ENCODE measurements at places on chromosomes 4 and X.

- no peak for DNase-seq
These were observed 12.6 kb upstream of the MXD4 start for GRCh38 chr4:2274320-2275043.

DNA sequence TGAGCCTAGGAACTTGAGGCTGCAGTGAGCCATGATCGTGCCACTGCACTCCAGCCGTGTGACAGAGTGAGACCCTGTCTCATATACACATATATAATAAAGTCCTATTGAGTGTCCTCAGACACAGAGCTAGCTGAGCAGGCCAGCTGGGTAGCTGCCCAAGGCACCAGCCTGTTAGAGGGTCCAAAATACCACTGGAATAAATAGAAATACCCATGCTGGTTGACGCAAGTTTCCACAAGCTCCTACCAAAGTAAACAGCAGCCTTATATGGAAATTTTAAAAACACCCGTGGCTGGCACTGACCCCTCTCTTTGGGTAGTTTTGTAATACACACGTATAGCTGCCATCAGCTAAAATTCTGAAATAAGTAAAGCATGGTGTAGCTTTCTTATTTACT is 348.6 kb downstream of the BCOR start:
- no peak for DNase-seq

- DNase-seq: no peak
These were observed 757 bp upstream of the SRPK3 start for GRCh38 chrX:153779891-153780677.

- no peak for DNase-seq
These were observed 28.0 kb upstream of the CD40LG start for GRCh38 chrX:136619899-136620505.

DNA sequence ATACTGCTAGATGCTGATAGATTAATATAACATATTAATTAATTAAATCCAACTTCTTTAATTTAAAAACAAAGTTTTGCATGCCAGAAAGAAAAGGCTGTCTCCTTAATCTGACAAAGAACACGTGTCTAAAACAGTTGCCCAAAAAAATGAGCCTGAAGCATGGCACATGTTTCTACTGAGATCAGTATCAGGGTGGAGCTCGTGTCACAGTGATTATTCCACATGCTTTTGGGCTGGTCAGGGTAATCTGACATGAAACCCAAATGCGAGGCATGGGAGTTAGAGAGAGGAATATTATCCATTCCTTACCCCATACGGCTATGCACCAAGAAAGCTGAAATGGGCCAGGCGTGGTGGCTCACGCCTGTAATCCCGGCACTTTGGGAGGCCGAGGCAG is 79.4 kb upstream of the ADRA2C start:
- DNase-seq: no peak

GRCh38 chr4:26525771-26526150 is 35.5 kb upstream of the CCKAR start:
- no peak for DNase-seq

GRCh38 chrX:45351478-45351877 is 150.8 kb upstream of the DIPK2B start:
- DNase-seq: no peak

- no peak for DNase-seq
These were observed 1226.9 kb downstream of the PCDH7 start for GRCh38 chr4:31947101-31947500.

- DNase-seq: no peak
These were observed 50.1 kb downstream of the YTHDC1 start for GRCh38 chr4:68299492-68300457.

DNA sequence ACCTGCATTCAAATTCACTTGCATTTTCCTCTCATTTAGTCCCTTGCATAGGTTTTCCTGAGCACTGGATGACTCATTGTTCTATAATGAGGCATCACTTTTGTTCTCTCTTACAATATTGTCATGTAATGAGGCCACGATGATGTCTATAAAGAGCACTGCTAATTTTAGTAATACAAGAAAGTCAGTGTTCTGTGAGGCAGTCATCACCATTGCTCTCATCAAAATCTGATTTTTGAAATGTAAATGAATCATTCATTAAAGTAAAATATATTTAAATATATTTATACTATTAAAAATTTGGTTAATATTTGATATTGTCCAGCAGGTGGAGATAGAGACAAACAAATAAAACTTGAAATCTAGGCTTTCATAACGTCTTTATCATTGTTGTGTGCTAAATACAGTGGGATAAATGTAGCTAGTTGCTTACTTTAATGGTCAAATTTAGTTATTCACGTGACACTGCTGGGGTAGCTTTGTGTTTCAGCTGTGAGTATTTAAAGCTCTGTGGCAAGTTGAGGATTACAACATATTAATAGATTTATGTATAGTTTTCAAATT is 15.4 kb downstream of the HMGB2 start:
- DNase-seq: no peak

GRCh38 chr4:108624263-108625056 is 4.1 kb downstream of the RPL34 start:
- no peak for DNase-seq

GRCh38 chr4:153529646-153530045 is 63.5 kb downstream of the TMEM131L start:
- no peak for DNase-seq

- DNase-seq: no peak
These were observed 257.8 kb downstream of the DHRSX start for GRCh38 chrX:2242980-2243379.

DNA sequence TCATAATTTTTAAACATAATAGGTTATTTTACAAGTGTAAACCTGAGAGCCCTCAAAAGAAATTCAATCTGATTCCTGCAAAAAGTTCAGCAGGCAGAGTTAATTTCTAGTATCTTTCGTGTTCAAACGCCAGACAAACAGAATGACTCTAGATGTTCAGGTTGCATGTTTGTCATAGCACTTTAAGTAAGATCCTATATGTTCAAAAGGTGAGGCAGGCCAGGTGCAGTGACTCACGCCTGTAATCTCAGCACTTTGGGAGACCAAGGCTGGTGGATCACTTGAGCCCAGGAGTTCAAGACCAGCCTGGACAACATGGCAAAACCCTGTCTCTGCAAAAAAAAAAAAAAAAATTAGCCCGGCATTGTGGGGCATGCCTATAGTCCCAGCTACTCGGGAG is 1.1 kb upstream of the RASSF6 start:
- no peak for DNase-seq

DNA sequence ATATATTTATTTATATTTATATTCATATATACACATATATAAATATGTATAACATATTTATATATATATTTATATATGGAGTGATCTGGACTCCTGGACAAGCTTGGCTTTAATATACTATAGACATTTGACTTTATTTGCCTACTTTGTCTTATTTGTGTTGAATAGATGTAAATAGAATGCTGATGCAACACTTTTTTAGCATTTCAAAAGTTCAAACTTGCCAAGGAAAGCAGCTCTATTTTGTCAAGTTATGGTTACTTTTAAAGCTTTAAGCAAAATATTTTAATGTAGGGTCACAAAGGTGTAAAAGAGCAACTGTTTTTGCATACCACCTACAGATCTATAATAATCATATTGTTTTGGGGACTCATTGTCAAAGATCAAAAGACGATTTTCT is 61.1 kb downstream of the FSTL5 start:
- DNase-seq: no peak

DNA sequence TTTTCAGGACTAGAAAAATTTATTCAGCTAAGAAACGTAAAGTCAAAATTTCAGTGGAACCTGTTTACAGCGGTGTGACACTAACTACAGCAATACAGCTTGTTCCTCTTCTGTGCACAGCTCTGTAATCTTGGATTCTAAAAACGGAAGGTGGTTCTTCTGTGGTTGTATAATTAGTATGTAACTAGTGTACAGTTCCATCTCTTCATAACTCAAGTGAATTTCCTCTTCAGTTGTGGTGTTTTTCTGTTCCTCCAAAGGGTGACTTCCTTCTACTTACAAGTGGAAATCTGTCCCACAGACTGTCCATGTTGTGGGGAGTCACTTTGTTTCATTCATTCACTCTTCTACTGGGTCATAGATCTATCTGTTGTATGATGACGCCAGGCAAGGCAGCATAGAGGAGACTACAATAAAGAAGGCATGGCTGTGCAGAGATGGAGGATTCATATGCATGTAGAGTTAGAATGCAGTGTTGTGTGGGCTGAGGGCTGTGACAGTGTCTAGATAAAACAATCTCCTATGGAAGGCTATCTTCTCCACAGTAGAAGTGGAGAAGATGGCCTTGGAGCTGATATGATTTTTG is 5.4 kb downstream of the DAPP1 start:
- peak; percentile 58 for DNase-seq

GRCh38 chrX:14913241-14913640 is 40.0 kb downstream of the MOSPD2 start:
- no peak for DNase-seq

- peak; percentile 59 for DNase-seq
These were observed 20.5 kb downstream of the NOP14 start for GRCh38 chr4:2942532-2943363.

All from T-helper 2 cell (primary cell).